ENCODE measurements at places on chromosomes 1 and 21.

DNA sequence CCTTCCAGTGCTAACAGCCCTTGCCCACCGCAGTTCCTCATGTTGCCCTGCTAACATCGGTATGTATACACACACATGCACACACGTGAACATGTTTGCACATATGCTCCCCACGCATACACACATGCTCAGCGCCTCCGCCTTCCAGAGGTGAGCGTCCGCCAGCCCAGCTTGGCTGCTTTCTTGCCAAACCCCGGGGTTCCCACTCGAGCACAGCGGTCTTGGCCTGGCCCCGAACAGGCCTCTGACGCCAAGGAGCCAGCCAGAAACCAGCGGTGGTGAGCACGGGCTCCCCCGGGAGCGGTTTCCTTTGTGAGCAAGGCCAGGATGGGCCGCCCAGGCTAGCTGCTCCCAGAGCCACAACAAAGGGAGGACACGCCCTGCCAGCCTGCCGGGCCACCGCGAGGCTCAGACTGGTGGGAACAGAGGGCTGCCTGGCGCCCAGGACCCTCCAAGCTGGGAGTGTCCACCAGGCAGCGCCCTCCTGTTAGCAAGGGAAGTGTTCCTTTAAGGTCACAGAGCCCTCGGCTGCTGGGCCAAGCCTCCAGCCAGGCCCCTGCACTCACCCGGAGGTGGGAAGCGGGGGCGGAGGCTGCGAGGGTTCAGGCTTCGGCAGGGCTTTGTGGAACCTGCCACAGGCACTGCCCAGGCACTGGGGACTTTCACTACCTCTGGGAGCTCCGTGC lies 65.4 kb downstream of the ALPL start:
- DNase-seq = peak; percentile 64

DNA sequence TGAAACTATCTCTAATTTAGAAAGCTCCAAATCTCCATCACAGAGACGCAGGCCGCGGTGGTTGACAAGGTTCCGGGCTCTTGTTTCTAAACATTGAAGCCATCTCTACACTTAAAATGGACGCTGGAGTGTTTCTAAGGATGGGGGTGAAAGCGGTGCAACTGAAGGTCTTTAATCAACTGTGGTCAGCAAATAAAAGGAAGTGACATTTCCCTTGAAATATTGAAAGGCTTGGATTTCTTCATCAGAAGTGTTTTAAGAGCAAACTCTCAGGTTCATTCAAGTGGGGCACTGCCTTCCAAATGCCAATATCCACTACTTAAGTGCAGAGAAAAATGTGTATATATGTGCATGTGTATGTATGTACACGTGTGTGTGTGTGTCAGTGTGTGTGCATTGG lies 117.3 kb downstream of the KAZN start:
- no peak for DNase-seq

DNA sequence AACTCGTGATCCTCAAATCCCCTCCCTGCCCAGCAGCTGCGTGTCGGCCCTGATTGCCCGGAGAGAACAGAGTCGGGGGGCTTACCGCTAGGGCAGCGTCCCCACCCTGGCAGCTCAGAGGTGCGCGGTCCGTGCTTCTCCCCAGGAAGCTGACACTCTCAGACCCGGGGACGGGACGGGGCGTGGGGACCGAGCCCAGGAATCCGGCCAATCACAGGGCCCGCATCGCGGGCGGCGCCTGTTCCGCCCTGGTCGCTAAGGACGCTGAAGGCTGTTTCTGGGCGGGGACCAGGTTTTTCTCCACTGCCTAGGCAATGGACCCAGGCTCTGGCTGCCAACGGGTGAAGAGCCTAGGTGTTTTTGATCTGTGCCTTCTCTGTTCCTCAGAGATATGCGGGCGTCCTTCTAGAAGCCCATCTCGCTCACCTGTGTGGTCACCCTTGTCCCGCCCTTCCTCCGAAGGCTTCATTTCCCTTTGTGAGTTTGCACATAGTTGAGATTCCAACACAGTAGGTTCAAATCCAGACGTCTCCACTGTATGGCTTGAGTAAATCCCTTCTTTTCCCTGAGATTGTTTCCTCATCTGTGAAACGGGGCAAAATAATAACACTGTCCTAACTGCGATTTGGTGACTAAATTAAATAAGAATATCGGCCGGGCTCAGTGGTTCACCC lies at the start of gene C1orf87:
TSS of gene C1orf87 (minus strand) at position 166 of the 674 bp plus-strand sequence. CDS start 1,127 bp downstream, outside the sequence.
- peak; percentile 54 for DNase-seq

GRCh38 chr1:235937123-235937522 lies 70.4 kb upstream of the LYST start:
- no peak for DNase-seq

GRCh38 chr21:29146726-29147125 lies 16.3 kb downstream of the MAP3K7CL start:
- DNase-seq = no peak

DNA sequence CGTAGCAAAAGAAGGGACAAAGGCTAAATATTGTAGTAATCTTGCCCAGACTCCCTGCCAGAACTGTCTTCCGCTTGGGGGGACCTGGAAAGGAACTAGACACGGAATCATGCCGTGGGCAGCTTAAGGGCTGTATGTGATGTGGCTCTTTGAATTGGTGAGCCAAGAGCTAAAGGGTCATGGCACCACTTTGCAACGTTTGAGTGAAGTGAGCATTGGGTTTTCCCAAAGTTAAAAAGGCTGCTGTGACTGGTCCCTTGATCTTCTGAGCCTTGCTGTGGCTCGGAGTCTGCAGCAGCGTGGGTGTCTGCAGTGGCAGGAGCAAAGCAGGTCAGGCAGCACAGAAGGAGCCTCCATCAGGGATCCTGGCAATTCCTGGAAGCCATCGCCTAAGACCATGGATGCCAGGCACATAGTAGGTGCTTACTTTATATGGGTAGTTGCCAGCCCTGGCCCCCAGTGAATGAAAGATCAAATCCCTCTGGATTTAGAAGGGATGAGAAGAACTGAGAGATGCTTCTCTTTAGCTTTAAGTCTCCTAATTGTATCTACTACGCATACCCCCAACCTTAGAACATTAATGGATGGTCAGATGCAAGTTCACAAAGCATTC lies 1.8 kb downstream of the SMYD2 start:
- no peak for DNase-seq

- no peak for DNase-seq
Observed at GRCh38 chr1:29889776-29890175, 653.5 kb downstream of the PTPRU start.

GRCh38 chr1:207923561-207923960 lies 12.6 kb upstream of the CD34 start:
- no peak for DNase-seq

DNA sequence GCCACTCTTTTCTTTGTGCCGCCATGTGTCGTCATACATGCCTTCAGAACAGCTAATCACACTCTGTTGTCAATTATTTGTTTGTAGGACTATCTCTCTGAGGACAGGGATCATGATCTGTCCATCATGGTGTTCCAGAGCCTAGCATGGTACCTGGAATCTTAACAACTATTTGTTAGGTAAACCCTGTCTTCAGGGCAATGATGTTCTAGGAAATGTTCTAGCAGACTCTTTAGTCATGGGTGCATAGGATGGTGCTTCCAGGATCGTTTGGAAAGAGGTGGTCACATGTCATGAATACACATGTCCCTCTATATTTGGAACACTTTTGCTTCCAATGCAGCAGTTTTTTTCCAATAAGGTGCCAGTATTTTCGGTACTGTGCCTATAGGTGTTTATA lies 18.2 kb upstream of the KIAA0040 start:
- DNase-seq = no peak

DNA sequence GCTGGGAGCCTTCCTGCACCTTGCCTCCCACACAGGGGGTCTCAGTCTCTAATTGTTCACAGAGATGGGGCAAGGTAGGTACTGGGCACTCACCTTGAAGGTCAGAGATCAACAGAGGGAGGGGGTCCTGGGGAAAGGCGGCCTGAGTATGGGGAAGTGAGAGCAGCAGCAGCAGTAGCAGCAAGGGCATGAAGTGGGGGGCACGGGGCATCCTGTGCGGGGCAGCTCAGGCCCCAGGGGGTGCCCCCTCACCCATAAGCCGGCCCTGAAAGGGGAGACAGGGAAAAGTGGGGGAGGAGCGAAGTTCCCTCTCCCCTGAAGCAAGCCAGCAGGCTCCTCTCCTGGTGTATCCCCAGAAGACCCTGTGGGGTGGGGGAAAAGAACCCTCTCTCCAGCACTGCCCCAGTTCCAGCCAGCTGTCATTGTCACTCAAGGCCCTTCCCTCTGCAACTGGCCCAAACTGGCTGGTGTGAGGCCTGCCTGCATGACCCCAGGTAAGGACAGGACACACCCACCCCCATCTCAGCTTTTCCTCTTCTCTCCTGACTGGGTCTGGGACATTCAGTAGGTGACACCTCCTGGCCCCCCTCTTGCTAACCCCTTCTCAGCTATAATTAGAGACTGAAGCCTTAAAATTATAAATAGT lies 3.9 kb downstream of the SEMA6C start:
- DNase-seq = no peak

DNA sequence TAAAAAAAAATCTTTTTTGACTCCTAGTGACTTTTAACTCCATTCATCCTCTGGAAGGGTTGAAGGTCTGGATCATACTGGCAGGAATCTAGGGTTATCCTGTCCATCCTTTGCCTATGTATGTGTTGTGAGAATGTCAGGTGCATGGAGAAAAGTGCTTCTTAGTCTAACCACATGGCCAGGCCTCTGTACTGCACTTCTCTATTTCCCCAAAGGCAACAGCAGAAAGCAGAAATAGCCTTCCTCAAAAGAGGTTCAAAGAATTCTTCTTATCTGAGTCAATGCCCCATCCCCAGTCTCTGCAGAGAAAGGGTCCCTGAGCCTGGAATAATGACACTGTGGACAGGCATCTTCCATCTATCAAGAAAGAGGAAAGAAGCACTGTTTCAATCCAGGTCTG lies 85.7 kb upstream of the CD34 start:
- DNase-seq = no peak

- peak; percentile 68 for DNase-seq
Observed at GRCh38 chr1:208203127-208203847, 40.9 kb downstream of the PLXNA2 start.

- DNase-seq = no peak
Observed at GRCh38 chr1:230317823-230318819, 108.0 kb downstream of the PGBD5 start.

GRCh38 chr21:46605767-46606426 lies 1.0 kb upstream of the S100B start:
- peak; percentile 81 for DNase-seq

- no peak for DNase-seq
Observed at GRCh38 chr1:77031106-77031662, 163.9 kb downstream of the ST6GALNAC5 start.

DNA sequence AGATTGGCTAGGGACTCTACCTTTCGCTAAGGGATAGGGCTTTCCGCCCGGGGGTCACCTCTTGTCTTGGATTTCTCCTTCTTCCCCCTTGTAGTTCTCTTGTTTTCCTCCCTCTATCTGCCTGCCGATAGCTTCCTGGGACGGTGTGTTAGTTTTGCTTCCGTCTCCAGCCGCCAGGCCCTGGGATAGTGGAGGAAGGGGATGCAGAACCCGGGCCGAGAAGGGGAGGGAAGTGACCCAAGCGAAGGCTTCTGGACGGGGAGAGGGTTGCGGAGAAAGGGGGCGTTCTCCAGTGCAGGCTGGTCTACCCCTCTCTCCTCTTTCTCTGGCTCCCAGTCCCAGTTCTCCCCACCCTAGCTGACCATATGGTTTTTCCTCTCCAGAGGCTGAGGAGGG lies 871 bp downstream of the TUFT1 start:
- no peak for DNase-seq

DNA sequence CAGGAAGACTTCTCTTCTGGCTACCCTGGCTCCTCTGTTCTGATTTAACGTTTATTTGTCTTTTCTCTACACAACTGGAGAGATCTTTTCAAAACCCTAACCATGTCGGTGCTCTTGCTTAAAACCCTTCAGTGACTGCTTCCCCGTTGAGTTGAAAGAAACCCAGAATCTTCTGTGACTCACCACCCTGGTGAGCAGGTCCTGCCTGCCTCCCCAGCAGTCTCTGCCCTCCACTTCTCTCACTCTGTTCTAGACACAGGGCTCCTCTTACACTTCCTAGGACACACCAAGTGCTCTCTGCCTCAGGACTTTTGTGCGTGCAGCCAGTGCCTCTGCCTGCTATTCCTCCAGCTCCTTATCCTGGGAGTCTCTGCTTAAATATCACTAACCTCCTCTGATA lies 131.4 kb downstream of the IER5 start:
- no peak for DNase-seq

DNA sequence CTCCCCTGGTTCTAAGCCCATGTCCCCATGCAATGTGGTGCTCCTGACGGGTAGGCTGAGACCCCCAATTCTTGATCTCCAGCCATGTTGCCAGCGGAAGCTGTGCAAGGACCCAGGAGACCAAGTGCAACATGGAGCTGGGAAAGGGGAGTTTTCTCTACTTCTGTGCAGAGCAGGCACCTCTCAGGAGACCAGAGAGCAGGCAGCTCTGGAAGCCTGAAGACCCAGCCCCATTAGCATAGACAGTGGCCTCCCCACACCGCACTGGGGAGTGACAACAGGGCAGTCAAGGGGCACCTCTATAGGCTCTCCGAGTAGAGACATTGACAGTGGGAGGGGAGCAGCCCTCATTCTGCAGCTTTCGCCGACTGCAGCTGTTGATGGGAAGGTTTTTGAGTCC lies 410.2 kb downstream of the MATN1 start:
- no peak for DNase-seq

DNA sequence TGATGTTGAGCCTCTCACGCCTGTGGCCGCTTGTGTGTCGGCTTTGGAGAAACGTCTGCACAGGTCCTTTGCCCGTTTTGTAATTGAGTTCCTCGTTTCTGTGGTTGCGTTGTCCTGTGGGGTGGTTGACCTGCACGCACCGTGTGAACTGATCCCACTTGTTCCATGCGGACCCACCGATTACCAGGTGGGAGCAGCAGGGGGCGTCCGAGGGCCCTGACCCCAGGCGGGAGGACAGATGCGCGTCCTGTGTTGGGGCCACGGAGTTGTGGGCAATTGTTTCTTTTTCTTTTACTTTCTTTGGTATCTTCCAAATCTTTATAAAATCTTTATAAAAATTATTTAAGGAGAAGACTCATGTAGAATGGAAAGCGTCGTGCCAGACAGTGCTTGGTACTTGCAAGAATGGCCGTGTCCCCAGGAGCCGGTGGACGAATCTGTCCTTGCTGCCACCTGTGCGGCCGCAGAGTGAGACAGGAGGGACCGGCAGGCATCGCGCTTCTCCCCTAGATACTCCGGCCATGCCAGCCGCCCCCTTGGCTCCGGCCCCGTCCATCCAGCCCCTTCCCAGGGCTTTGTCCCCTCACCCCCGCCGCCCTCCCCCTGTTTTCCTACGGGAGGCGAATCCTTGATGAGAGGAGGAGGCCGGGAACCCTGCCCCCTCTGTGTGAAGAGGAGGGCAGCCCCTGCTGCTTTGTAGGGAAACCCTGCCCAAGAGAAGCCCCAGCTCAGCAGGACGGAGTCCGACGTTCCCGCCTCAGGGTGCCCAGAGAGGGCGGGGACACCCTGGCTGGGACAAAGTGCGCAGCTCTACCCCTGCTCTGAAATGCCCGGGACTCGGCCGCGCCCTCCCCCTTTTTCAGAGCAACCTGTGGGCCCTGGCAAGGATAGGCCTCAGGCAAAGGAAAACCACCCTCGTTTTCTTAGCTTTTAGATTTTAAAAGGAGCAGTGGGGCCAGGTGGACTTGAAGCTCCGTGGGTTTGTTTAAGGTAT lies 41.7 kb downstream of the PRKCZ start:
- DNase-seq = no peak

- no peak for DNase-seq
Observed at GRCh38 chr1:239732770-239733169, 346.4 kb downstream of the CHRM3 start.

Measured in lower lobe of right lung (tissue), 2 donors.